Uterus (tissue), 4 donors: ENCODE measurements at places on chromosomes 1 and 21. TPM values are rescaled to one million over a fixed set of nuclear protein-coding genes. Genes with fewer than 3 reads are reported as not detected.

- no peak overlapping the region for H3K4me3 ChIP-seq
- no peaks in the 10 kb centered on the region for H3K4me1 ChIP-seq
- no peak for DNase-seq
These were observed 45.2 kb downstream of the MIGA1 start for GRCh38 chr1:77824694-77825093.

The TMEM82 gene
- not detected for total RNA-seq

The SPATA1 gene
- total RNA-seq: 0.26 TPM

DNA sequence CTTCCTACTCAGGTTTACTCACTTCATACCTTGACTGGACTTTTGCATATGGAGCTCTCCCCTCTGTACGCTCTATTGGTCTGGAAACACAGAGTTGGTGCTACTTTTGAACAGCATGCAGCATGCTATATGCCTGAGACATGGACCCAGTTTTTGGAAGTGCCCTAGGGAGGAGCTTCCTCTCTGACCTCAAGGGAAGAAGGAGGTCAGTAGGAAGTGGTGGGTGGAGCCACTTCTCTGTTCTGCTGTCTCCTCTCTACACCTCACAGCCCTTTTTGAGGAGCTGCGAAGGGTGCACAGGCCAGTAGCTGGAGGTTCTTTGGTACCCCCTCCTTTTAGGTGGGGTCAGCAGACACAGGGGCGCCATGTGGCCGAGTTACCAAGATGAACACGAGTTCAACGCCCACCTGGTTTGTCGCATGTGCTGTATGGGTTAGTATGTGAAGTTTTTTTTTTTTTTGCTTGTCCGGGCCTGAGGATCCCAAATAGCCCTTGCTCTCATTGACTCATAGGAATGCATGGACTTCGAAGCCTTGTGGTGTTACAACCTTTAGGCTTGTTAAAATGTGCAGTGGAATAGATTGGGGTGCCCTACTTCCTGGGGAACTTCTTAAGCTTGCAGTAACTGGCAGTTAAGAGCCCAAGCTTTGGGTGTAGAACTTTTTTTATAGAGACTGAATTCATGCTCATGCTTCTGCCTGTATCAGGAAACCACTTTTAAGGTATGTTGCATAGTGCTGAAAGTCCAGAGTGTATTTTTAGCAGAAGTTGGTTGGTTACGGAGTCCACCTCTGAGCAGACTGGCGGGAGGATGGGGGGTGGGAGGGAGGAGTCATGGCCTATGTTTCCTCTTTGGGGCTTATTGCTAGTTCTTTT is 10.7 kb downstream of the MACF1 start:
- H3K4me3 ChIP-seq: no peak overlapping the region
- no peaks in the 10 kb centered on the region for H3K27me3 ChIP-seq
- peaks cover 11% of the 10 kb centered on the region for H3K4me1 ChIP-seq

DNA sequence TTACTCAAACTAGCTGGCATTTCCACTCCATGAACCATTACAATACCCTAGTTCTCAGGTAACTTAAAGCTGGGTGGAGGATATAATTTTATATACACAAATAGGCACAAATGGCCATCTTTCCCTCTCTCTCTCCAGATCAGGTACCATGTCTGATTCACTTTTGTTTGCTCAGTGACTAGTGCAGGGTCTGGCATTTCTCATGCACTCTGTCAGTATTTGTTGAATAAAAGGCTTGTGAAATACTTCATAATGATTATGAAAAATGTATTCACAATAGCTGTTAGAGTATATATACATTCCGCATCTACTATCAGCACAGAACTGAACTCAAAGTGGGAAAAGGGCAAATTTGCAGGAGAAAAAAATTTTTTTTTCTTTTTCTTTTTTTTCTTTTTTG is 510.2 kb upstream of the USP24 start:
- no peak overlapping the region for H3K4me3 ChIP-seq
- H3K36me3 ChIP-seq: no peaks in the 10 kb centered on the region
- H3K4me1 ChIP-seq: no peaks in the 10 kb centered on the region

DNA sequence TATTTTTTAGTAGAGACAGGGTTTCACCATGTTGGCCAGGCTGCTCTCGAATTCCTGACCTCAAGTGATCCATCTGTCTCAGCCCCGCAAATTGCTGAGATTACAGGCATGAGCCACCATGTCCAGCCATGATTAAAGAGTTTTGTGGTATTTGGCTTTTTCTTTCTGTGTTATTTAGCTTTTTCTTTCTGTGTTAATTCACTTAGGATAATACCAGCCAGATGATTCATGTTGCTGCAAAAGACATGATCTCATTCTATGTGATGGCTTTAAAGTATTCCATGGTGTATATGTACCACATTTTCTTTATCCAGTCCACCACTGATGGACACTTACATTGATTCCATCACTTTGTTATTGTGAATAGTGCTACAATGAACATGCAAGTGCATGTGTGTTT is 1135.2 kb downstream of the AMY1C start:
- no peak overlapping the region for H3K4me3 ChIP-seq
- no peaks in the 10 kb centered on the region for H3K36me3 ChIP-seq
- H3K4me1 ChIP-seq: no peaks in the 10 kb centered on the region
- no peaks in the 10 kb centered on the region for H3K27me3 ChIP-seq
- no peak overlapping the region for H3K27ac ChIP-seq

DNA sequence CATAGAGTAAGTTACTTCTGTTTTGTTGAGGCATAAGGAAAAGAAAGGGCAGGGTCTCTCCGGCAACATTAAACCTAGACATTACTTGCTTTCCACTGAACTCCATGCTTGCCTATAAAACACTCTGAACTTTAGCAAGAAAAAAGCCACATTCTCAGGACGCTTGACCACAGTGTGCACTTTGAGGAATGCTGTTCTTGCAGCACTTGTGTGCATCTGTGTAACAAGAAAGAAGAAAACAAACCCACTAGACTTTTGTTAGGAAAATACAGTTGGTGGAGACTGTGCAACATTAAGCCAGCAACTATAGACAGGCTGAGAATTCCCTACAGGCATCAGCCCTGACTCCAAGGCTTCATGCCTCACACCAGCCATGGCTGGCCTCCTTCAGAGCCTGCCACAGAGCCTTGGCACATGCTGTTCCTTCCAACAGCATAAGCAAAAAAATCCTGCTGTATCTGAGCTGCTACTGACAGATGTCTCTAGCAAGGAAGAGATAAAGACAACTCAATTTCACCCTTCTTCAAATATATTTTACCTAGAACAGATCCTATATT is 5.8 kb downstream of the PDZK1 start:
- H3K27me3 ChIP-seq: no peaks in the 10 kb centered on the region
- no peak for DNase-seq
- H3K27ac ChIP-seq: no peak overlapping the region
- no peak overlapping the region for H3K4me3 ChIP-seq
- H3K4me1 ChIP-seq: no peaks in the 10 kb centered on the region
- no peaks in the 10 kb centered on the region for H3K36me3 ChIP-seq

The ANKRD35 gene
- total RNA-seq: 6.8 TPM
